ENCODE measurements at places on chromosomes 1 and 21.

- DNase-seq, result no peak
Measured at GRCh38 chr1:924656-925560, 1.2 kb downstream of the SAMD11 start.

DNA sequence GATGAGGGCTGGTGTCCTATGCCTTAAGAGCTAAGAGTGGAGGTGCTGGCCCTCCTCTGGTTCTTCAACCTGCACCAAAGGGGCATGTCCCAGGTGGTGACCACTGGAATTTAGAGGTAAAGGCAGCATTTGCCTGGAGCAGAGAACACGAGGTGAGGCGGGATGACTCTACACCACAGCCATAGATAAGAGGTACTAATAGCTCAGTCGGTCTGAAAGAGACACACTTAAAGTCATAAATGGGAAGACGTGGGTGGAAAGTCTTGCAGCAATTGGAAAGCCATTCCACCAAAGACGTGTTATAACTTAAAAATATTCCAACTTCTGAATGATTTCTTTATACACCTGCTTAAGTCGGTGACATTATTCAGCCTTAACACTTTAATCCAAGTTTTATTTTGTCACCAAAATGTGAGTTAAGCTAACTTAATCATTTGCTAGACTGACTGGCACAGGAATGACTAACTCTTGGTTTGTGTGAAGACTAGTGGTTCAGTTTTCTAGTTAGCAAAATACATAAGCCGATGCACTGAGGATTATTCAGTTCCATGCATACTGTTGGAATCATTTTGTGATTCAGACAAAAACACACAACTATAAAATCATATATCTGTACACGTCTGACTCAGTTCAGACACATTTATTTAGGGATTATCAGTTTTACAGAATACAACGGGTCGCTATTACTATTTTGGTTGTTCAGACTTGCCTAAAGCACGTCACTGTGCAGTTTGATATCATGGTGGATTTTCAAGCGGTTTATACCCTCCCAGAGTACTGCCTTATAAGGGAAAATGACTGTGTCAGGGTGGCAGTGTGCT, 4.6 kb upstream of the ETS2 start:
- DNase-seq, result no peak

GRCh38 chr21:25079053-25079452, 528.2 kb downstream of the MRPL39 start:
- no peak for DNase-seq

- DNase-seq, result no peak
Measured at GRCh38 chr1:18187054-18187453, 79.5 kb downstream of the IGSF21 start.

DNA sequence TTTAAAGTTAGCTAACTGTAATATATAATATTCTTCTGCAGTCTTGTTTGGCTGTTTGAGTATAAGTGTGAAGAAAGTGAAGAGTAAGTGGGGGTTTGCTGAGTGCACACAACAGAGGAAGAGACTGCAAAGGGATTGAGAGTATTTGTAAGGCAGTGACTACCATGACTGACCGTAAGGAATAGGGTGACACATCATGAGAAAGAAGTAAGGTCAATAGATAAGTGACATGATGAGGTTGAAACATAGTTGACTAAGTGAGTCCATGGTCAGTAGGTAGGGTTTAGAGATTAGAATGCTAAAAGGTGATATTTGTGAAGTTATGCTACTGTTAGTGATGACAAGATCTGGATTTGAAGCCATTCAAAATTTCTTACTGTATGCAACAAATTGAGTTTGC, 27.7 kb downstream of the WARS2 start:
- no peak for DNase-seq

DNA sequence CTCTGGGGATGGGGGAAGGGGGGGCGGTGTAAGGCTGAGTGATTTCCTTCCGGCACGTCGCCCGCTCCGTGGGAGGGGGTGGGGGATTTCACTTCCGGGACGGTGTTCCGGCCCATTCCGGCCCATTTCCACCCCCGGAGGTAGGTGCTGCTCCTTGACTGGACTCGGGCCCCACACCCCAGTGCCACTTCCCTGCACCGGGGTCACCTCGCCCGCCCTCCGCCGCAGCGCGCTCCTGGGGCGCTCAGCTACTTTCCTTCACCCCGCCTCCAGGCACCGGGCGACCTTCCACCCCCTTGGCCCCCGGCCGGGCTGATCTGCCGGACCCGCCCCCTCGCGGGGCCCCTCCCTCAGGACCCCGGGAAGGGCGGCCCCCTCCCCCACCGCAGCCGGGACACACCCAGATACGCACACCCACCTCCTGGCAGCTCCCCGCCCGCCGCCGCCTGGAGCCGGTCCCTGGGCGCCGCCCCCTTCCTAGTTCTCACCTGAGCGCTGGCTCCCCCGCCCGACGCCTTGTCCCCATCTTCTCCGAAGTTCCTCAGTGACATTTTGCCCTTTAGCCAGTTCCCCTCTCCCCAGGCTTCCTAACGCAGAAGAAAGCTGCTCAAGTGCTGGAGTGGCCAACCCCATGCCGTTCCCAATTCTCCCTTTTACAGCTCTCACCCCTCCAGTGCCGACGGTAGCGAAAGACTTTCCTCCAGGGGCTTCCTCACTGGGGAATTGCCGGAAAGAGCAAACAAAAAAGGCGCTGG, at the start of gene ZBTB37:
Gene ZBTB37 (plus strand): TSS at position 115 of the 755 bp plus-strand sequence. CDS start 1,846 bp downstream, outside the sequence.
- peak; percentile 90 for DNase-seq

GRCh38 chr1:67771749-67772148, 61.5 kb downstream of the GNG12 start:
- no peak for DNase-seq
